ENCODE measurements at places on chromosomes 11 and 22.

- DNase-seq = no peak
Observed at GRCh38 chr11:123452794-123453193, 22.7 kb downstream of the GRAMD1B start.

- DNase-seq = no peak
Observed at GRCh38 chr11:6099577-6099976, 7.9 kb upstream of the OR56B4 start.

GRCh38 chr11:113465786-113466185 lies 9.4 kb downstream of the DRD2 start:
- DNase-seq = peak; percentile 73

GRCh38 chr11:115126092-115126491 lies 378.1 kb downstream of the CADM1 start:
- DNase-seq = no peak

GRCh38 chr11:43852057-43852636 lies 28.5 kb upstream of the ALKBH3 start:
- DNase-seq = peak; percentile 73

DNA sequence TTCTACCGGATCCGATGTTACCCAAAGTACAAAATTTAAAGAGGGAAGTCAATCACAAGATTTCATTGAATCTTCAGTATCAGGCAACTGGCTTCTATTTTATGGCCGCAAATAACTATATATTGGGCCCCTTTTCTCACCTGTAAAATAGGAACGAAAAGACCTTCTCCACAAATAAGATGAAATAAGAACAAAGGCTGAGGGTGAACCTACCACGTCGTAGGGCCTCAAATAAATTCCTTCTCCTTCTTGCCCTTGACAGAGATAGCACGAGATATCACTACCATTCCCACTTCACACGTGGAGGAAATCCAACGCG lies 794 bp upstream of the EMSY start:
- no peak for DNase-seq

DNA sequence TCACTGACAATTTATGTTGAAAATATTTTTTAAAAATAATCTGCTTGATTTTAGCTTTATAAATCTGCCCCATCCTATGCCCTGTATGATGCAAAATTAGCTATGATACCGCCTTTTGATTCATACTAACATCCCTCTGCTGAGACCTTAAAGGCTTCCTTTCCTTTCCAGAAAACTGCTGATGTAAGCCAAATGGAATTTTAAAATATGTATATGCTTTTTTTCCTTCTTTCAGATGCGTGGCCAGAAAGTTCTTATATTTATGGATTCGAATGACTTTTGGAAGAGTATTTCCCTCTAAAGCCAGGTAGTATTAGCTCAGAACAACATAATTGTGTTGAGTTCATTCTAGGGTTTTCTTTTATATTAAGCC lies 34.5 kb downstream of the SFI1 start:
- DNase-seq = no peak

GRCh38 chr22:37999640-38000272 lies 15.4 kb upstream of the SOX10 start:
- peak; percentile 90 for DNase-seq

GRCh38 chr11:61892085-61892370 lies 683 bp upstream of the FADS3 start:
- peak; percentile 88 for DNase-seq

DNA sequence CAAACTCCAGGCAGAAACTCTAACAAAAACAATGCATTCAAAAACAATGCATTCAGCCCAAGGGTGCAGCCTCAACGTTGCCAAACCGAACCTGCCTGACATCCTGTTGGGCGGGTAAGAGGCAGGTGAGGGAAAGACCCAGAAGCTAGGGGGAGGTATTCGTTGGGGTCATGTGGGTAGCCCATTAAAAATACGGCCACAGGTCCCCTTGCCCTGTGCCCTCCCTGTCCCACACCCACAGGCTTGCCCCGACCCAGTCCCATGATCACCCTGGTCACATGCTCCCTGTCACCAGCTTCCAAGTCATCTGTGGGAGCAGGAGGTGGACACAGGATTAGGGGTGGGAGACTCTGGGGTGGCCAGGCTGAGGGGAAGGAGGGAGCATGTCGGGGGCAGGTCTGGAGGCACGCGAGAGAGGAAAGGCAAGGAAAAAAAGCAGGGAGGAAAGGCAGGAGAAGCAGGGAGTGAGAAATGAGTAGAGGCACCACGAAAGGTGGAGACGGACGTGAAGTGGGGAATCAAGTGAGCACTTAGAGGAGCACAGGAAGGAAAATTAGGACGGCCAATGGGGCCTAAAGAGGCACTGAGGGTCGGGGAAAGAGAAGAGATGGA lies 683 bp downstream of the PLA2G6 start:
- peak; percentile 59 for DNase-seq

- no peak for DNase-seq
Observed at GRCh38 chr11:69837791-69838190, 18.6 kb upstream of the FGF3 start.

GRCh38 chr11:8408151-8408941 lies 144.7 kb upstream of the LMO1 start:
- peak; percentile 82 for DNase-seq

- DNase-seq = no peak
Observed at GRCh38 chr11:134199531-134199930, 24.2 kb downstream of the NCAPD3 start.

GRCh38 chr11:5809122-5809519 lies 397 bp downstream of the OR52N2 start:
- no peak for DNase-seq

- DNase-seq = no peak
Observed at GRCh38 chr11:78177216-78177615, 11.2 kb downstream of the KCTD21 start.
